HT1080 (cell line): ENCODE measurements at places on chromosomes 1 and 21. TPM values are rescaled to one million over a fixed set of nuclear protein-coding genes. Genes with fewer than 3 reads are reported as not detected.

Gene ACBD3
- total RNA-seq: 20.4 and 24.2 TPM in 2 replicates

DNA sequence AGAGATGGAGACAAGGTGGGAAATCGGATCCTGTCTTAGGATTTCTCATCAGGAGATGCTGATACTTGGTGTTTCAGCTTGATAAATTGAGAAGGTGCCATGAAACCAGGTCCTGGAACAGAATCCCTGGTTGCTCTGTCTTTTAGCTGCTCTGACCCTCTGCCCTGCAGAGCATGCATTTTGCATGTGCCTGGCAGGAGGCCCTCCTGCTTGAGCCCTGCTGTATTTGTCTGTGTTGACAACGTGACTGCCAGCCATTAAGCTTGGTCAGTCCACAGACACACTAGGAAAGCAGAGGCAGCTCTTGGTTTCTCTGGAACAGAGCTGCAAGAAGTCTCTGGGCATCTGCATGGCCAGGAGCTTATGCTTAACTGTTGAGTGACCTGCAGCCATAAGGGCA, 2.5 kb downstream of the SLC25A44 start:
- no peak for DNase-seq

- DNase-seq: peak; percentile 56
Observed at GRCh38 chr21:26840912-26841311, 4.3 kb downstream of the ADAMTS1 start.

GRCh38 chr1:62841587-62842169, 57.7 kb downstream of the ATG4C start:
- peak; percentile 49 for DNase-seq

- peak; percentile 66 for DNase-seq
Observed at GRCh38 chr1:108082001-108082400, 117.0 kb upstream of the VAV3 start.

DNA sequence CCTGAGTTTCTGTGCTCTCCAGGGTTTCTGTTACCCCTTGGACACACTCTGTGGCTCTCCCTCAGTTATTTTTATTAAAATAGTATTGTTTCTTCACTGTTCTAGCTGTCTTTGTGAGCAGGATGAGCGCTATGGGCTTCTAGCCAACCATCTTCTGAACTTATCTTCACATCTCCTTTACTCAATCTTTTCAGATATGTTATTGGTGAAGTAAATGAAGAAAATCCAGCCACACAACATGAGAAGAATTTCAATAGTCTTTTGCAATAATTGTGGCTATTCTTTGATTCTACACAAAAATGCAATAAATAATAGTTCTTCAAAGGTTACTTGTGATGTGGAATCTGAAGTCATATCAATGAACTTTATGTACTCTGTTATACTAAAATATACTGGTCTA, 80.3 kb upstream of the CAMK1G start:
- DNase-seq: no peak
